T-cell (primary cell): ENCODE measurements at places on chromosomes 5 and 9. TPM values are rescaled to one million over a fixed set of nuclear protein-coding genes. Genes with fewer than 3 reads are reported as not detected.

GPR151 gene
- not detected for total RNA-seq

CDH6 gene
- total RNA-seq: not detected

PHYHD1 gene
- total RNA-seq: 3.8 TPM

CDH9 gene
- total RNA-seq: not detected

DCAF12 gene
- 15.5 TPM for total RNA-seq

PAEP gene
- not detected for total RNA-seq
